Suppressor macrophage treated with lipopolysaccharide for 1 hour (primary cell): ENCODE measurements at places on chromosomes 13 and 19.

DNA sequence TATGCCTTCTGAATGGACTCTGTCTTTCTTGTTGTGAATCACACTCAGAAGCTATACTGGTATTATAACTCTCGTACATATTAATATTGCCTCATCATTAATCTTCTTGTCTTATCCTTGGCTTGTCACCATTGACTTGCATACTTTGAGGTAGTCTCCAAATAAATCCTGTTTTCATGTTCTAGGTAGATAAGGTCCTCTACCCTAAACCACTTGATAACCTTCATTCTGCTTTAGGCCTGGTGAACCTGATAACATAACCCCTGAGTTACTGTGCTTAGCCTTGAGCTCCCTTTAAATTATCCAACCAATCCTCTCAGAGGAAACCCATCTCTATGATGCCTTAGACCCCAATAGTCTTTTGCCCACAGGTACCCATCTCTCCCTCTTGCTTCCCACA is 1162.3 kb downstream of the SLITRK1 start:
- DNase-seq, result no peak

- DNase-seq, result peak; percentile 46
Observed at GRCh38 chr19:12872941-12873890, 8.0 kb downstream of the DNASE2 start.

DNA sequence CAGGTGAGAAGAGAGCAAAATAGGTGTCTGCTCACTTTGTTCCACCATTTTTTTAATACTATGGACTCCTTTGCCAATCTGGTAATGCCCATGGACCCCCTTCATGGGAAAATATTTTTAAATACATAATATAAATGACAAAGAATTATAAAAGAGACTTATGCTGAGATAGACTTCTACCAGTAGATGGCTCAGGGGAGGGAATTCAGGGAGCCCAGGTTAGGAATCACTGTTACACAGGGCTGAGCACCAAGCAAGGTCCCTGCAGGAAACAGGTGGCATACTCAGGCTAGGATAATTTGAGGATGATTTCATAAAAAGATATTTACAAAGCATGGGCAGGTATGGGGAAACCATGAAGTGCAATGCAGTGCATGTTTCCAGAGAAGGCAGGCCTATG is 525.9 kb downstream of the FGF9 start:
- no peak for DNase-seq

DNA sequence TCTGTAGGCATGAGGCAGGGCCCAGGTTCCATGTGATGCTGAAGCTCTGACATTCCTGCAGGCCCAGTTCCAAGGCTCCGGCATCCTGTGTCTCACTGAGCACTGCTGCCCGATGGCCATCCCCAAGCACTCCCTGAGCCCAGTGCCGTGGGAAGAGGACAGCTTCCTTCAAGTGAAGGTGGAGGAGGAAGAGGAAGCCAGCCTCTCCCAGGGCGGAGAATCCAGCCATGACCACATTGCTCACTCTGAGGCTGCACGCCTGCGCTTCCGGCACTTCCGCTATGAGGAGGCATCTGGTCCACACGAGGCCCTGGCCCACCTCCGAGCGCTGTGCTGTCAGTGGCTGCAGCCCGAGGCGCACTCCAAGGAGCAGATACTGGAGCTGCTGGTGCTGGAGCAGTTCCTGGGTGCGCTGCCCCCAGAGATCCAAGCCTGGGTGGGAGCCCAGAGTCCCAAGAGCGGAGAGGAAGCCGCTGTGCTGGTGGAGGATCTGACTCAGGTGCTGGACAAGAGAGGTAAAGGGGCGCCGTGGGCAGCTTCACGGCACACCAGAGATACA is 8.0 kb downstream of the ZSCAN22 start:
- DNase-seq, result no peak

GRCh38 chr19:53927739-53928138 is 18.7 kb downstream of the CACNG7 start:
- DNase-seq, result peak; percentile 71

DNA sequence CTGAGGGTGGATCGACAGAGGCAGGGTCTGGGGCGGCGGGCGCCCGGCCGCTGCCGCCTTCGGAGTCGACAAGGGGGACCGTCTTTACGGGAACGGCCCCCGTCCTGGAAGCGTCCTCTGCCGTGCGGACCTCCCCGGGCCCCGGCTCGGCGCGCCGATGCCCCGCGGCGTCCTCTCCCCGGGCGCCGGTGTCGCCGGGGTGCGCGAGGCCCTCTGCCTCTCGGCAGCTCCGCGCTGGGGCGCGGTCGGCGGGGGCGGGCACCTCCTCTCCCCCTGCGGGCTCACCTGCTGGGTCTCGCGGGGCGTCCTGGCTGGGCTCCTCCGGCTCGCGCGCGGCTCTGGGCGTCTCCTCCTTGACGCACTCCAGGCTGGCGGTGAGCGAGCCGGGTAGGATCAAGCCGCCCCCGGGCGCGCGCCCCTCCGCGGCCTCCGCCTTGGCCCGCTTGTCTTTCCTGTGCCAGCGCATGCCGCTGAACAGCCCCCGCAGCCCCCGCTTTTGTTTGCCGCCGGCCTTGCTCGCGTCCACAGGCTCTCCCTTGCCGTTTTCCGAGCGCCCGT is 1.5 kb downstream of the AMER2 start:
- no peak for DNase-seq

- DNase-seq, result peak; percentile 70
Observed at GRCh38 chr19:18499055-18499775, 22.7 kb downstream of the ELL start.

DNA sequence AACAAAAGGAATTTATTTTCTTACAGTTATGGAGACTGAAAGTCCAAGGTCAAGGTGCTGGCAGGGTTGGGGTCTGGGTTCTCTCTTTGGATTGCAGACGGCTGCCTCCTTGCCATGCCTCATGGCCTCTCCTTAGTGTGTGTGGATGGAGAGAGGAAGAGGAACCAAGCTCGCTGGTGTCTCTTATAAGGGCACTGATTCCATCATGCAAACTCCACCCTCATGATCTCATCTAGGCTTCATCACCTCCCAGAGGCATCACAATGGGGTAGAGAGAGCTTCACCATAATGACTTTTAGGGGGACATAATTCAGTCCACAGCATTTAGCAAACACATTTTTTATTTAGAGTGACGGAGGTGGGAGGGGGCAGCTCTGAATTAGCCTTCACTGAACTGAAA is 104.9 kb upstream of the ABCC4 start:
- peak; percentile 40 for DNase-seq

DNA sequence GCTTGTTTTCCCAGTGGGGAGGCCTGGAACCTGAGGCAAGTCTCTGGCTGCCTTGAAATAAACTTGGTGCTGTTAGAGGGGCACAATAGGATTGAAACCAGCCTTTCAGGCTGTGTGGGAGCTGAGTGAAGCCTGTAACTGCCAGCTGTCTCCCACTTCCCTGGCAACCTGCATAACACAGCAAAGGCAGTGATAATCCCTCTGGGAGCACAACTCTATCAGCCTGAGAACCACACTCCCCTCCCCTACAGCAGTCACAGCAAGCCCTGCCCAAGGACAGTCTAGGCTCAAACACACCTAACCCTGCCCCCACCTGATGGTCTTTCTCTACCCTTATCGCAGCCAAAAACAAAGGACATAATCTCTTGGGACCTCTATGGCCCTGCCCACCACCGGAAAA is 683.8 kb upstream of the ATXN8OS start:
- DNase-seq, result no peak

- peak; percentile 61 for DNase-seq
Observed at GRCh38 chr13:74135326-74136083, 1.3 kb upstream of the KLF12 start.

GRCh38 chr19:55644842-55645511 is 1.5 kb downstream of the ZNF581 start:
- DNase-seq, result peak; percentile 16

- no peak for DNase-seq
Observed at GRCh38 chr13:49295244-49295643, 47.5 kb downstream of the CDADC1 start.

- DNase-seq, result no peak
Observed at GRCh38 chr19:4357095-4357797, 13.9 kb downstream of the MPND start.

DNA sequence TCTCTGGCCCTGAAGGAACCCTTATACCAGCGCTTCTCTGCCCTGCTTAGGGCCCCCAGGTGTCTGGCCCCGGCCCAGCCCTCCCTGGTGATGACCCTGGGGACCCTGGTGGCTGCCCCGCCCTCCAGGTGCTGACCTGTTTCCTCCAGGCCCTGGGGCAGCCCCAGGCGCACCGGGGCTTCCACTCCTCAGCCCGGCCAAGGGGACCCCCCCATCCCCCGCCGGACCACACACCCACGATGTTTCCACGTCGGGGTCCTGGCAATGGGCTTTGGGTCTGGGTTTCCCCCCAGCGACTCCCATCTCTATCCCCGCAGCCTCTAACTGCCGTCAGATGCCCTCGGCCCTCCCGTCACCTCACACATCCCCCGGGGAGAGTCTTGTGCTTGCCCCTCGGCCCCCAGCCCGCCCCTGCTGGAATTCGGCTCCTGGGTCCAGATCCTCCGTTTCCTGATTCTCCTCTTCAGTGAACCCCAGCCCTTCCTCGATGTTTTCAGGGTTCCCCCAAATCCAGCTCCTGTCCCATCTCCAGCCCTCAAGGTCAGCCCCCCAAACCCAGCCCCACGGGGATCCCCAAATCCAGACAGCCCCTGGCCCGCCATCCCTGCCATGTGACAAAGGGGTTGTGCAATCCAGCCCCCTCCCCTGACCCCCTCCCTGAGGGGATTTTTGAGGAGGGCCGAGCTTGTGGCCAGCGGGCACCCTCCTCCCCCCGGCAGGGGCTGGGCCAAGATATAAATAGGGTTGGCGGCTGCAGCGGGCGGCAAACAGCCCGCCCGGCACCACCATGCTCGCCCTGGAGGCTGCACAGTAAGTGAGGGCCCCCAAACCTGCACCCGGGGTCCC is at the start of gene SPIB:
TSS of gene SPIB (plus strand) at position 763 of the 846 bp plus-strand sequence. CDS start at position 788, 25 bp downstream.
- no peak for DNase-seq

- no peak for DNase-seq
Observed at GRCh38 chr19:19445288-19445687, 39.8 kb downstream of the GATAD2A start.

GRCh38 chr13:56015919-56016318 is 1124.8 kb upstream of the PRR20A start:
- DNase-seq, result no peak

GRCh38 chr19:30060531-30061222 is 118.6 kb downstream of the URI1 start:
- no peak for DNase-seq

- no peak for DNase-seq
Observed at GRCh38 chr13:72489751-72490150, 237.7 kb downstream of the MZT1 start.

- DNase-seq, result no peak
Observed at GRCh38 chr13:50453188-50453587, 390.3 kb downstream of the DLEU7 start.

- DNase-seq, result peak; percentile 28
Observed at GRCh38 chr13:76883236-76883635, 3.0 kb downstream of the KCTD12 start.

GRCh38 chr19:16850133-16850532 is 20.9 kb downstream of the SIN3B start:
- no peak for DNase-seq

DNA sequence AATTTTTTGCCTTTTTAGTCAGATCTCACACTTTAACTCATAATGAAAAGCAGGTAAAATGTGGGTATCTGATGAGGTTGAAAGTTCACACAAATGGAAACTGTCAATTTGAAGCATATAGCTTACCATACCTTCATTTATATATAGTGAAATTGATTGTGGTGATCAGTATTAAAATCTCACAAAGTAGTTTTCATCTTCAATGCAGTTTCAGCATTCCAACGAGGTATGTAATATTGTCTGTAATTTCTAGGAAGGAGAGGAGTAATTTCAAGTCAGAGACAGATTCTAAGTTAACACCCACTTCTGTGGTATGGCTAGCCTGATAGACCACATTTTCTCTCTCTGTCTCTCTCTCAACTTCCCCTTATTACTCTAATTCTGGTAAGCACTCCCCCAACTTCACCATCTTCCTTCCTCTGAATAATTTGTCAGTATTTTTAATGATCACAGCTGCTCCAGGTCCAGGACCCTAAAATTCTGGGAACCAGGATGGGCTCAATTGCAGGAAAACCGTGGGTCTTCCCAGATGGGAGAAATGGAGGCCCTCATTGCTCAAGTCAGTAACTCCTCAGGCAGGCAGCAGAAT is 455.7 kb downstream of the FGF9 start:
- DNase-seq, result peak; percentile 55

DNA sequence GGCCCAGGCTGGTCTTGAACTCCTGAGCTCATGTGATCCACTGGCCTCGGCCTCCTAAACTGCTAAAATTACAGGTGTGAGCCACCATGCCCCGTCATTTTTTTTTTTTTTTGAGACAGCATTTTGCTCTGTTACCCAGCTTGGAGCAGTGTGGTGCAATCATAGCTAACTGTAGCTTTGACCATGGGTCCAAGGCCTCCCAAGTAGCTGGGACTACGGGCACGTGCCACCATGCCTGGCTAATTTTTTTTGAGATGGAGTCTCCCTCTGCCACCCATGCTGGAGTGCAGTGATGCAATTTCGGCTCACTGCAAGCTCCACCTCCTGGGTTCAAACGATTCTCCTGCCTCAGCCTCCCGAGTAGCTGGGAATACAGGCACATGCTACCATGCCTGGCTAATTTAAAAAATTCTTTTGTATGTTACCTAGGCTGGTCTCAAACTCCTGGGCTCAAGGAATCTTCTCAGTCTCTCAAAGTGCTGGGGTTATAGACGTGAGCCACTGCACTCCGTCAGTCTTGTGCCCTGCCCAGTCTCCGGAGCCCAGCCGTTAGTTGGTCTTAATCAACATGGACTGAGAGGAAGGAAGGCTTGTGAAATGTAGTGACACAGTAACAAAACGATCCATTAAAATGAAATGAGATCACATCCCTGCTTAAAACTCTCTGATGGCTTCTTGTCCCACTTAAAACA is 1.4 kb upstream of the LRG1 start:
- peak; percentile 89 for DNase-seq

DNA sequence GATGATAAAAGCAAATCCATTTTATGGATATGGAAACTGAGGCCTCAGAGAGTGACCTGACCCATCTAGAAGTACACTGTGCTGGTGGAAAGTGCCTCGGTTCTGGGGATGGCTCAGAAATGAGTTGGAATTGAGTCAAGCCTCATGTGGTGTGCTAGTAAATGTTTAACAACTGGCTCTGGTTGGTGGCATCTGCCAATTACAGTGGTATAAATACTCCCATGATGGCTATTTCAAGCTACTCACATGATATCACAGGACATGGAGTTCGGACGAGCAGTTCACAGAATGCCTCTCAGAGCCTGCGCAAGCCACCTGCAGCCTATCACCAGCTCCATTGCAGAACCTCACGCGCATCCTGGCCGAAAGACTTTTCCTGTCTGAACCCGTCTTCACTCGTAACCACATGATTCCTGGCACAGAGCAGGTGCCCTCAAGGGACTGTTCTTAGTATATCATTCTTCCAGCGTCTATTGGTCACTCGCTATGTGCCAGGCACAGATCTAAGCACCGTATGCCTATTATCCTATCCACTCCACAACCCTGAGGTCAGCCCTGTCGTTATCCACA is 9.1 kb downstream of the TMEM150B start:
- DNase-seq, result no peak
